Stimulated activated CD4-positive, alpha-beta T cell treated with anti-CD3 and anti-CD28 coated beads, Interleukin-1b, Interleukin-23, amount 100 ng/mL, for 1 hour (primary cell): ENCODE measurements at places on chromosomes 5 and 9.

DNA sequence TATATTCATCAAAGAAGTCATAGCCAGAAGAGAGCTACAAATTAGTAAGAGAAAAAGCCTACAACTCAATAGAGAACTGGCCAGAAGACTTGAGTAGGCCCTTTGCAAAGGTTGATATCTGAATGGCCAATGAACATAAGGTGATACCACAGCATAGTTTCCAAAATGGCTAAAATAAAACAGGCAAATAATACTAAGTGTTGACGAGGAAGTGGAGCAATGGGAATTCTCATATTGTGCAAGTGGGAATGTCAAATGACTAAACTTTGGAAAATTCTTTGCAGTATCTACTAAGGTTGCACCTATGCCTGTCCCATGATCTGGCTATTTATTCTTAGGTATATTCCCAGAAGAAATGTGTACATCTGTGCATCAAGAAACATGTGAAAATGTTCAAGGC lies 48.3 kb downstream of the BOD1 start:
- DNase-seq: no peak

GRCh38 chr5:3121813-3122212 lies 370.3 kb upstream of the IRX2 start:
- DNase-seq: no peak

DNA sequence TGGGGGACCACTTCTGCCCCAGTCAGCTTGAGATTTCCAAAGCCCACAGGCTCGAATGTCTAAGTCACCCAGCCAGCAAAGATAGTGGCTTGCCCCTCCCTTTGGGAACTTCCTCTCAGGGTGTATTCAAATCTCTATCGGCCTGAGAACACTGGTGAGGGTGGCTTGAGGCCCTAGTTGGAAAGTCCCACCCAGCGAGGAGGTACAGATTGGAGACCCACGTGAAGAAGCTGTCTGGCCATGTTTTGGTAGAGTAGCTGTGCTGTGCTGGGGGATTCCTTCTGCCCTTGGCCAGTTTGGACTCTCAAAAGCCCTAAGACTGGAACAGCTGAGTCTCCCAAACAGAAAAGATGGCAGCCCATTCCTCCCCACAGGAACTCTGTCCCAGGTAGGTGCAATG lies 172.7 kb upstream of the RIOK2 start:
- no peak for DNase-seq

- no peak for DNase-seq
Observed at GRCh38 chr5:6780802-6781391, 67.7 kb downstream of the TENT4A start.

DNA sequence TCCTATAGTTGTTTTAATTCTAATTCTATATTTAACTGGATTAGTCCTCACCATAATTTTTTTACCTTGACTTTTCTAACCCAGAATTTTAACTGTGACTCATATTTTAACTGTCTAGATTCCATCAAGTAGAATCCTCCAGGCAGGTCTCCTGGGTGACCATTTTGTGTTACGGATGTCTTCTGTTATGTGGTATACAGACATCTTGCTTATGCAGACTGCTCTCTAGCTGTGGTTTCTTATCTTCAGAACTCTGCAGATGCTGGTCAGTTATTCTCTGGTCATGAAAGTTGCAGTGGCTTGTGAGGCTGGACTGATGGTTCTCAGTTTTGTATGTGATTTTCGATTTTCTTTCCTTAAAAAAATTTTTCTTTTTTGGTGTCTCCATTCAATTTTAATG lies 139.4 kb downstream of the ATG10 start:
- DNase-seq: no peak

DNA sequence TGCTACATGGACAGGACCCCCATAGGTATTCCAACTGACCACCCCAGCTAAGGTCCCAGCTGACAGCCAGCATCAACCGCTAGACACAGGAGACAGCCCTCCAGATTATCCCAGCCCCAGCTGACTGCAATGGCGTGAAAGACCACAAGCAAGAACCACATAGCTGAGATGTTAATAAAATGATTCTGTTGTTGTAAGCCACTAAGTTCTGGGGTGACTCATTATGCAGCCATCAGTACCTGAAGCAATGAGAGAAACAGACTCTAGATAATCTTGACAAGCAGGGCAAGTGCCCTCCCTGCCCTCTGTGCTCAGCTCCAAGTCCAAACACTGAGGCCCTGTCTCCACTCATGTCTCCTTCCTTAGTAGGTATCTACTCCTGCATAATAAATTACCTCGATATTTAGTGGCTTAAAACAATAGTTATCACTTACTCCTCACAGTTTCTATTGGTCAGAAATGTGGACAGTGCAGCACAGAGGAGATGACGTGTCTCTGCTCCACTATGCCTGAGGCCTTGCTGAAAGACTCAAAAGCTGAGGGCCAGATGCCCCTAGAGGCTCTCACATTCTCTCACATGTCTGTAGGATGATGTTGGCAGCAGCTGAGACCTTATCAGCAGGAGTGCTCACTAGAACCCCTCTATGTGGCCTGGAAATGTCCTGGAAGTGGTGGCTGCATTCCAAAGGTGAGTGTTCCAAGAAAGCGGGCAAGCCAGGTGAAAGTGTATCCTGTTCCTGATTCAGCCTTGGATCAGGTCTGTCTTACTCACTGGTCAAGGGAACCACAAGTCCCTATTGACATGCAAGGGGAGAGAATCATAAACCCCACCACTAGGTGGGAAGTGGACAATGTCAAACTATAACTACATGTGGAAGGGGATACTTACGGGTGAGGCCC lies 2.5 kb downstream of the MGAT1 start:
- DNase-seq: no peak

DNA sequence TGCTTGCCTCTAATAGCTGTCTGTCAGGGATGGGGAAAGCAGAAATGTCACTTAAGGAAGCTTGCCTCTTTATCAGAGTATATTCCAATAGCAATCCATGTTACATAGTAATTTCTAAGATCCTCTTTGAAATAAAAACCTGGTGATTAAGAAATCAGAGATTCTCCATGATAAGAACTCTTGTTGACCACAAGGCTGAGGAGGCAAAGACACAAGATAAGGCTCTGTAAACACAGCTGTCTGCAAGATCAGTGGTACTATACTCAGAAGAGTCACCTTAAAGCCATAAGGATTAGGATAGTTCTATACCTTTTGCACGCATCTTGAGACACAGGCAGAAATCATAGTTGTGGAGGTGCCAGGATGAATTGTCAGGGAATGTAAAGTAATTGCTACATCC lies 40.3 kb downstream of the HEXB start:
- DNase-seq: no peak

- no peak for DNase-seq
Observed at GRCh38 chr9:70259512-70259802, 679 bp downstream of the SMC5 start.

GRCh38 chr5:143196601-143197259 lies 206.8 kb downstream of the NR3C1 start:
- no peak for DNase-seq

DNA sequence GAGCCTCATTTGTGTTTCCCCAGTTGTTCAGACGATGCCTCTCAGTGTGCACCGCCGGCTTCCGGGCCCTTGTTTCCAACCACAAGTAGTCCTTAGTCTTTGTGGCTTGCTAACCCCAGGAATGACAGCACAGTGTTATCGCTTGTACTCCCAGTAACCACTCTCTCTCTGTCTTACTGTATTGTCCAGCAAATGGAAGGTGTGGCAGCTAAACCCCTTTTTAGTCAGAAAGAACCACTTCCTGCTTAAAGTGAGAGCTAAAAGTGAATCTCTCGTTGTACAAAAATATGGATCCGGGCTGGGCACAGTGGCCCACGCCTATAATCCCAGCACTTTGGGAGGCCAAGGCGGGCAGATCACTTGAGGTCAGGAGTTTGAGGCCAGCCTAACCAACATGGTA lies 61.3 kb downstream of the ENC1 start:
- no peak for DNase-seq

- no peak for DNase-seq
Observed at GRCh38 chr9:74973714-74974113, 21.0 kb upstream of the C9orf40 start.

- no peak for DNase-seq
Observed at GRCh38 chr9:127075624-127076372, 46.6 kb downstream of the ANGPTL2 start.

DNA sequence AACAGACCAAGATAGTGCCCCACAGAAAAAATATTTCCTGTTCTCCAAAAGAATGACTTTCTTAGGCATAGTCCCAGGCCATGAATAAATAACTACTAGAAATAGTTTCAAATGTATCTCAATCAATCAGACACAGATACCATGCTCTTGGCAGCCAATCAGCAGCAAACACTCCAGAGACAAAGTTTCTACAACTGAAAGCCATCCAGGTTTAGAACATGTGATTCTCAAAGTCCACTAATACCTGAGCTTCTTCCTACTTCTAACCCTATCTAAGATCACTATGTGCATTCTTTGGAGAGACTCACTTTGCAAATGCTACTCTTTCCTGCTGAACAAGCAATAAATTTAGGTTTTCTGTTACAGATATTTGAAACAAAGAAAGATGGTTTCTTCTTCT lies 425.8 kb upstream of the GRIN3A start:
- no peak for DNase-seq

GRCh38 chr5:74026310-74026709 lies 400.3 kb downstream of the ARHGEF28 start:
- no peak for DNase-seq
